ENCODE measurements at places on chromosomes 5 and 9.

DNA sequence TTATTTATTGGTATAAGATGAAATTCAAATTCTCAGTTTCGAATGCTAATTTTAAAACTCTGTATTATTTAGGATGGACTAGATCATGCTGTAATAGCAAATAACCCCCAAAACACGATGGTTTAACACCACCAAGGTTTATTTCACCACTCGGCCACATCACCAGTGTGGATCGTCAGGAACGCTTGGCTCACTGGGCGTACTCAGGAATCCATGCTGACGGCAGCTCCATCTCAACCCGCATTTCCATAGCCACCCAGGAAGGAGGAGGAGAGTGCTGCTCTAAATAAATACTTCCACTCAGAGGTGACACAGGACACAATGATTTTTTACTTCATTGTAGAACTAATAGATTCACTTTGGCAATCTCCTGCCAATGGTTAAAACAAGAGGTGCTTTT lies 347.4 kb downstream of the SH3GL2 start:
- no peak for DNase-seq

DNA sequence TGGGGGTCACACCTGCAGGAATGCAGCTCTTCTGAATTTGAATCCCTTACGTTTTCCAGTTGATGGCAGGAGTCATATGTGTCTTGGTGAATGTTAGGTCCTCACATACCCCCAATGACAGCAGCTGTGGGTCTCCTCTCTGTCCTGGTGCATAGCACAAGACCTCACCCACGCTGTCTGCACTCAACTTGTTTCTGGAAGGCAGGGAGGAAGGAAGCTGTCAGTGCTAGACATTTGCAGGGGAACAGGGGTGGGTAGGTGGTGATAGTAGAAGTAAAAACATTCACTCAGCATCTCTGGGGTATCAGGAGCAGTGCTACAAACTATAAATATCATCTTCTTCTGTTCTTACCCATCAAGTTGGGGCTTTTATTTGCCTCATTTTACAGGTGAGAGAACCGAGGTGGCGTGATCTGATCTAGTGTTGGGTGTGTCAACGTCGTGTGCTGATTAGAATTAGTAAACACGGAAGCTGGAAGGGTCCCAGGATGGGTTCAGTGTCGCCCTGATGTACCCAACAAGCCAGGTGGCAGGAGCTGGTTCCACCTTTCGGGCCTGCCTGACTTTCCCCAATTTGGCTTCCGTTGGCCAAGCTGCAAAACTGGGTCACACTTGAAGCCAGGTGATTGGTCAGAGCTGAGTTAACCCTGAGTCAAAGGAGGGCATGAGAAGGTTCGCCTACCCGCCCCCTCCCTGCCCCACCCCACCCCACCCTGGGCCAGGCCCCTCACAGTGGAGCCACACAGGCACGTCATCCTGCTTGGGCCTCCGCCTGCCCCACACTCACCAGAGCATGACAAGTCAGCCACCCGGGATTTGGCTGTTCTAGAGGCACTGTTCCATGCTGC lies 15.8 kb downstream of the ERGIC1 start:
- no peak for DNase-seq

DNA sequence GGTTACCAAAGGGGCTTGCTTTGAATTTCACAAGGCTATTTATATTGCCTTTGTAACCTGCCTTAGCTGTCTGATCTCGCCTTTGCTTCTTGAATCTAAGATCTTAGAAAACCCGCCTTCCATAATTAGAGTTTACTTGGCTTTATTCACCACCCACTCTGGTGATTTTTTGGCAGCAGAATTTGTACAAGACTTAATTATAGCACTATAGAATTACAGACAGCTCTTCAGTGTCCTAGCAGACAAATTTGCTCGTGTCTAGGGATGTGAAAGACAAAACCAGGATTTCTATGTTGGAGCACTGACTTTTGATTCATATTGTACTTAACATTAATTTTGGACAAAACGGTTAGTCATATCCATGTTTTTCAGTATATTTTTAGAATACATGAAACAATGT lies 306.6 kb downstream of the ADGRV1 start:
- no peak for DNase-seq

DNA sequence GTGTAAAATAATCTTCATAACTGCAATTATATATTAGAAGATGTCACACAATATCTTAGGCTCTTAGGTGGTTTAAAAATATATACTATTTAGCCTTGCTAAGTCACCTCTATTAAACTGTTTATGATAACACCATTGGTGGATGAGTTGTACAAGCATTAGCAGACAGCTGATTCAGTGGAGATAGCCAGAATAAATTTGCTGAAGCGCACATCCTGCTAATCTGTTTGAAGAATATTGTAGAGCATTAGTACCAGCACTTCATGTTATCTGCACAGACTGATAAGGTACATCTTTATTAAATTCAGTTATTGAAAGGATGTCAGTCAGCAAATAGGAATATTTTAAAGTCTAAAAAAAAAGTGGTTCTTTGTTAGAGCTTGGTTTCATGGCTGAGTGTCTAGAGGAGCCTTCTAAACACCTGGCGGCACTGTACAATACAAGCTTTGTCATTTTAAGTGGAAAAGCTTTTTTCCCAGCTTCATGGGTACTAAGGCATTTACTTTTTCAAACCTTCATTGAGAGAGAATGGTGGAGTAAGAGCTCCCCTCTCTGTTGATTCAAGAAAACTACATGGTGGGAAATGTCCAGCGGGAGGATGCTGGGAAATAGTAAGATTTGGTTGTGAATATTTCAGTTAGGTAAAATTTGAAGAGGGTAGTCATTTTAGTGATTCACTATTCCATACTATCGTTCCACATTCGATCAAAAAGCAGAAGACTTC lies 275.1 kb downstream of the SLF1 start:
- no peak for DNase-seq

DNA sequence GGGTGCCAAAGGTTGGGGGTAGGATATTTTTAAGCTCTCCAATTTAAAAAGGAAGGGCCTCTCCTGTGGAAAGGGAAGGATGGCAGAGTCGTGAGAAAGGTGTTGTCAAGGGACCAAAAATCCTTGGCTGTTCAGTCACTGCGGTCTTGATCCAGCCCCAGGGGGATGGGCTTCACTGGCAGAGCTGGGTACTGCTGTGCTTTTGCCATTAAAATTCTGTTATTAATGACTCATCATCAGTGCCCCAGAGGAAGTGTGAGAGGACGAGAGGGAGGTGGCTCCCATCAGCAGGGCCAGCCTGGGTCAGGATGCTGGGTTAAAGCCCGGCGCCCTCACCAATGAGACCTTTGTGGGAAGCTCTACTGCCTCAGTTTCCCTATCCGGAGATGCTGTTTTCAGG lies 16.7 kb downstream of the PCDH12 start:
- no peak for DNase-seq

DNA sequence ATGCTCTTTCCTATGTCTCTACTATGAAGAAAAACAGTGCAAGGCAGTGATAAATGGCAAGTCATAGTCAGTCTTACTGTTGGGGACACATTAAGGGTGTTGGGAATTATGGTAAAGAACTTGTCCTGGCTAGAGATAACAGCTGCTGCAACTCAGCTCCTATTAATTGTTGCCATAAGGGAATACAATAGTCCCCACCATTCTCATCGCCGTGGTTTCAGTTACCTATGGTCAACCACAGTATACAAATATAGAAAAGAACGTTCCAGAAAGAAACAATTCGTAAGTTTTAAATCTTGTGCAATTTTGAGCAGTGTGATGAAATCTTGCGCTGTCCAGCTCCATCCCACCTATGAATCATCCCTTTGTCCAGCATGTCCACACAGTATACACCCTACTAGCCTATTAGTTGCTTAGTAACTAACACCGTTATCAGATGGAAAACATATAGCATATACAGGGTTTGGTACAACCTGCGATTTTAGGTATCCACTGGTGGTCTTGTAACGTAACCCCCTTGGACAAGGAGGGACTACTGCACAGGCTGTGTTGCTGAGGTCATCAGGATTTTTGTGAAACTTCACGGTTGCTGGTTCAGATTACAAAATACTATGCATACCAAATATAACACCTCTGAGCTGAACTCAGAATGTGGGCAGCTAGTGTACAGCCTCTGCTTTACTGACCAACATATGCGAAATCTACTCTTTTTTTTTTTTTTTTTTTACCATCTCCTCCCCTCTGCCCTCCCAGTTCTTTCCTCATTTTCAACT lies 53.5 kb downstream of the ZFR start:
- DNase-seq: no peak

GRCh38 chr9:126503333-126504085 lies 110.2 kb upstream of the LMX1B start:
- DNase-seq: no peak

DNA sequence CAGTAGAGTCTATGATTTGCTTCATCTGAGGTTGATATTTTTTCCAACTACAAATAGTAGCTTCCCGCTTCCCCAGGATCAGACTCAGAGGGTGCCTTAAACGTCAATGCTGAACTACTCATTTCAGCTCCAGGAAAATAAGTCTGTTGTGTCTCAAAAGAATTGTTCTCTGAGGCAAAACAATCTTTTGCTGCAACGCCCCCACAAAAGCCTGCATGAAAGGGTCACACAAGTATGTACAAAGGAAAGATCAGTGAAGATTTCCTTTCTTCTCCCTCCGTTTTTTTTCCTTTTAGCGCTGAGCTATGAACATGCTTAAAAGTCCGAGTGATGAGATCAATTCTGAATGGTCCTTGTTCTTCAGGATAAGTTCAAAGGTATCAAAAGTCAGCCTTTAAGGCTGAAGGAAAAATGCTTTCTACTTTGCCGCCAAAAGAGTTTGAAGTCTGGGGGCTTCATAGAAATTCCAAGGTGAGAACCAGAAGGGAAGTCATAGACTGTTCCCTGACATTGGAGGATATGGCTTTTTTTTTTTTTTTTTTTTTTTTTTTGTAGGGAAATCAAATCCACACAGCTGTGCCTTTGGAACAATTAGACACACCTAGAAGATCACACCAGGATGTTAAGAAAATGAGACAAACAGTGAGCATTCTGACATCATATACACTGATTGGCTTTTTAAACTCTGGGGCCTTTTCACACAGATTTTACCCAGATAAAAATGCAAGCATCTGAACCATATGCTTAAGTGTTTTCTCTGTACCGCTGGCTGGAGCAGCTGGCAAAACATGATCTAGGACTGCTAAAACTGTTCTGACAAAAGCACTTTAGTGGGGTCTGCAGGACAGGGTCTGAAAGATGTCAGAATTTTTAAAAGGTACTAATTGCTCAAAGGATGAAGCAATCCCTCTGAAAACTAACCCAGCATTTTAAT lies 329.3 kb downstream of the ENC1 start:
- no peak for DNase-seq

GRCh38 chr5:17444496-17444895 lies 53.5 kb upstream of the TAF11L2 start:
- no peak for DNase-seq

GRCh38 chr5:150350524-150351344 lies 6.8 kb upstream of the TCOF1 start:
- peak; percentile 86 for DNase-seq

DNA sequence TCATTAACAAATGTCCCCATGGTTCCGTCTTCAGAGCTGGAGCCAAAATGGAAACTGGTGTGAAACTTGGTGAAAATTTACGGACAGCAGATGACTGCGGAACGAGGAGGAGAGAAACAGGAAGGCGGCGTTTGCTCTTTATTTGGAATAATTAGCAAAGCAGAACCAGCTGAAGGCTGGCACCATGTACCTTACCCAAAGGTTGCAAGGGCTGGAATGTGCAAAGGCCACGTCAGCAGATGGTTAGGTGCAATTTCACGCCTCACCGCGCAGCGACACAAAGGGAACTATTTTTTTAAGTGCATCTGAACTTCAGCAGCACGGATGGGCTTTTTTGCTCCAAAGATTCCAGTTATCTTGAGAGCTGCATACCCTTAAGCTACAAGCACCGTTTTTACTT lies 127.4 kb downstream of the COL23A1 start:
- no peak for DNase-seq

DNA sequence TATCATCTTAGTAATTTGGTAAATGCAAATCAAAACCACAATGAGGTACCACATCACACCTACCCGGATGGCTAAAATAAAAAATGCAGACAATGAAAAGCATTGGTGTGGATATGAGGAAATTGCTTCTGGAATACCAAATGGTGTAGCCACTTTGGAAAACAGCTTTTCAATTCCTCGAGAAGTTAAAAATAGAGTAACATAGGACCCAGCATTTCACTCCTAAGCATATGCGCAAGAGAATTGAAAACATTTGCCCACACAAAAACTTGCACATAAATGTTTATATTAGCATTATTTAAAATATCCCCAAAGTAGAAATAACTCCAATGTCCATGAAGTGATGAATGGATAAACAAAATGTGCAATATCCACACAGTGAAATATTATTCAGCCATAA lies 608.7 kb downstream of the ISL1 start:
- no peak for DNase-seq

DNA sequence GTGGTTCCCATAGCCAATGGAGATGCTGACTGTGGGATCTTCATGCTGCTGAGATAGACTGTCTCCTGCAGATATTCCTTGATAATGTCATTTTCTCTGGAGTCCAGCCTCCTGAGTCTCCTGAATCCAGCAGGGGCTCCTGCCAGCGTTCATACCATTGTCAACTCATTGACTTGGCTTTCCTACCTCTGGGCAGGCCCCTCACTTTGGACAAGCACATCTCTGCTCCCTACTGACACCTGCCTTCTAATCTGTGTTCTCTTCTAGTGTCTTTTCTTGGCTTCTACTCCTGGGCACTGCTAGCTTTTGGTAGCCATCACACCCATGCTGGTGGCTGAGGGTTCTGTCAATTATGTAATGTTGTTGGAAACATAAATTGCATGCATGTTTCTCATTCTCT lies 138.0 kb downstream of the ADCY2 start:
- DNase-seq: no peak

DNA sequence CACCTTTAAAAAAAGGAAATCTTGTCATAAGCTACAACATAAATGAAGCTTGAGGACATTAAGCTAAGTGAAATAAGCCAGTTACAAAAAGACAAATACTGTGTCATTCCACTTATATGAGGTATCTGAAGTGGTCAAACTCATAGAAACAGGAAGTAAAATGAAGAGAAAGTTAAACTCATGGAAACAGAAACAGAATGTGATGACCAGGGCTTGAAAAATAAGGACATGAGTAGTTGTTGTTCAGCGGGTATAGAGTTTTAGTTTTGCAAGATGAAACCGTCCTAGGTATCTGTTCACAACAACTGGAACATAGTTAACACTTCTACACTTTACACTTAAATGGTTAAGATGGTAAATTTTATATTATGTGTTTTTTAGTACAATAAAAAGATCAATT lies 47.8 kb upstream of the SLC1A3 start:
- DNase-seq: no peak

GRCh38 chr5:76691467-76692273 lies 24.3 kb upstream of the F2R start:
- peak; percentile 12 for DNase-seq

Measured in WERI-Rb-1 (cell line).